ENCODE measurements at places on chromosomes 11 and 22.

DNA sequence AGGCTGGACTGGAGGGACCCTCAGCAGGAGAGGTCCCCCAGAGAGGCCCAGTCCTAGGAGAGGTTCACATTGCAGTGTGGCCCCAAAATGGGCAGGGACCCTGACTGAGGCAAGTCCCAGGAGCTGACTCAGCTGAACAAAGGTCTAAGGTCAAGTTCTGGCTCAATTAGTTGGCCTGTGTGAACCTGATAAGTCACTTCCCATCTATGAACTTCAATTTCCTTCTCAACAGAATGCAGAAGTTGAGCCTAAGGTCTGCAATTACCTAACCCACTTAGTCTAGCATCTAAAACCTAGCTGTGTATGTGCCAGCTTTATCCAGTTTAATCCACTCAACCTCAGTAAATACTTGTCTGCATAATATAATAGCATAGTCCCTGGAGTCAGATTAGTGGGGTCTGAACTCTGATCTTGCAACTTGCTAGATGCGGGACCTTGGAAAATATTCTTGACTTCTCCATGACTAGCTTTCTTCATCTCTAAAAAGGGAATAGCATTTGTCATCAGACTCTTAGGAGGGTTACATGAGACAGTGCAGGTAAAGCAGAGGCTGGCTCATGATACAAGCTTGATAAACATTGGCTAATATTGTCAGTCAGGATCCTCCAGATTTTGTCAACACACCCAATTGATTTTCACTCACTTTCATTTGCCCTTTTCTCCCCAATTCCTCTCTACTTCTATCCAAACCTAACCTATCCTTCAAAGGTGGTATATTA lies 465.5 kb downstream of the INSC start:
- DNase-seq, result no peak

DNA sequence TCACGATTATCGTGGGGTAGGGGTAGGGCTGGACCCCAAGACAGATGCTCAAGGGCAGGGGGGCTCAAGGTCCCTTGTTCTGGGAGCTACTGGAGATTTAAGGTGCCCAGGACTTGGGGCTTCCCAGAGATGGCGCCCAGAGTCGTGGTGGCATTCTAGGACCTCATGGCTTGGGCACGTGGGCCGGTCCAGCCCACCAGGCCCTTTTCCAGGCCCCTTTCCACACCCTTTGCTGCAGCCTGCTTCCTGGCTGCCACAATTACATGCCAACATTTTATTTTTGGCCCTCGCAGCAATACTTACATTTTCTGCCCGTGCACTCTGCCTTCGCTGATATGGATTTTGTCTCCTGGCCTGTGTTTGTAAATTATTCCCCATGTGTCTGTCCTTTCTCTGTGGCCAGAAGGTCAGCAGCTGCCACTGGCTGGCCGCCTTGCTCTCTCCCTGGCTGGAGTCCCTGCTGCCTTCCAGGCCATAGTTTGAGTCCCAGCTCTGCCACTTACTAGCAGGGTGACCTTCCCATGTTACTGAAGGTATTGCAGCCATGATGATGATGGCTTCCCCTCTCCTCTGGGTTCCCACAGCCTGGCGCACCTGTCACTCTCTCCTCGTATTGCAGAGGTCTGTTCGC lies 11.2 kb downstream of the MB start:
- DNase-seq, result no peak

DNA sequence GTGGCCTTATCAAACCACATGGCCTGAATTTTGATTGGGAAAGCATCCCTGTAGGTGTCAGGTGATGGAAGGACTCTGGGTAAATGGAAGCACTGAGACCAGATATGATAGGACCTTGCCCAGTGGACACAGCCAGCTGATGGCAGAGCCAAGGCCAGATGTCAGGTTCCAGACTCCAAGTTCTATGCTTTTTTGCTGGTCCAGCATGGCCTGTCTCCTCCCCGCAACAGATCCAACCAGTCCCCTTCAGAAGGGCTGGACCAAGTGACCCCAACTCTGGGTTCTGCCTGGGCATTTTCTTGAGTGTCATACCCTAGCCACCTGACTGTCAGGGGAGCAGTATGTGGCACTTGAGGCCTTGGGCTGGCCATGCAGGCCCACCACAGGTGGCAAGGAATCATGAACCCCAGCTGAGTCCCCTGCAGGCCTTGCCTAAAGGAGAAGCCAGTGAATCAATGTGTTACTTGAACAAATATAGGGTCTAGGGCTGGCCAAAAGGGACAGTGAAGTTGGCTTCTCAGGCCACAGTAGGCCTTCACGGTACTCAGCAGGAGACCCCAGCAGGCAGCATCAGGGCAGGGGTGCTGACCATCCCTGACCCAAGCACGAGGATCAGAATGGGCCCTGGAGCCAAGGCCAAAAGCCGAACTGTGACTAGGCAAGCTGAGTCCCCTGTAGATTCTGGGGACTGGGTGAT lies 27.1 kb downstream of the KCNQ1OT1 start:
- no peak for DNase-seq

- no peak for DNase-seq
Observed at GRCh38 chr11:86314636-86315035, 12.6 kb downstream of the HIKESHI start.

DNA sequence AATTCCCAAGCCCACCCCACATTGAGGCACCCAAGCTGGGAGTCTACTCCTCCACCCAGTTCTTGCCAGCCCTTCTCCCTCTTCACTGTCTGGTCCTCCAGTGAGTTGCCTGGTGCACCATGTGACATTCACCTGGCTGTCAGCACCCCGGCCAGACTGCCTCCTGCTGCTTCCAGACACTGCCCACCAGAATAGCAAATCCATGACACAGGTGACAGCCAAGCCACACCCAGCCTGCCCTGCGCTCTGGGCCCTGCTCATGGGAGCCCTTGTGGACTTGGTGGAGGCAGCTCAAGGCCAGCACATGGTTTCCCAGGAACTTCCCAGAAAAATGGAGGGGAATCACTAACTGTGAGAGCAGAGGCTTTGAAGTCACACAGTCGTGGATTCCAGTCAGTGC lies 96.3 kb upstream of the CSNK2A3 start:
- no peak for DNase-seq

DNA sequence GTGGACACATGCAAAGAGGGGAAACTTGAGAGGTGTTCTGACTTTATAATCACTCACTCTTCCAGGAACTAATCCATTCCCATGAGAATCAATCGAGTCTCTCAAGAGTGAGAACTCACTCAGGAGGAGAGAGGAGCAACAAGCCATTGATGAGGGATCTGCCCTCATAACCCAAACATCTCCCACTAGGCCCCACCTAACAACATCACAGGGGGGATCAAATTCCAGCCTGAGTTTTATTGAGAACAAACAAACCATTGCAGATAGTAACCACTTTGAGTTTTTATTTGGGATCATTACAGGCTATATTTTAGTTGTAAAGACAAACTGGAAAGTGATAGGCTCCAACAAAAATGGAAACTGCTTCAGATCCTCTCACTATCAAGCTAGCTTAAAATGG lies 328.8 kb upstream of the CTSC start:
- no peak for DNase-seq

GRCh38 chr11:8767466-8768142 lies 85.0 kb downstream of the RPL27A start:
- no peak for DNase-seq

DNA sequence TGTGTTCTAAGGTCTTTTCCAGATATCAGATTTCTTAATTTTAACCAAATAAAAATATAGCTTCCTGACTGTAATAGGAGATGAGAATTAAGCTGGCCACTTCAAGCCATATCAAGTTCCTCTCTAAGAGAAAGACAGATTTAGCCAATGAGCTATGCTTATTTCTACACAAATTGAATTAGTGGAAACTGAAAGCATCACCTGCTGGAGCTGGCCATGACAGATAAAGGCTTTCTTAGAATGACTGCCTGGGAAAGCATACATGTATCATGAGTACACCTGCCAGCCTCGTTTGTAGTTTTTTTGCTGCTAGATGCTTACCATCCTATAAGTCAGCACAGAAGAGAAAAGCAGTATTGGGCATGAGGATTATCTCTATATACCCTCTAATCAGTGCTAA lies 53.5 kb upstream of the DBX1 start:
- DNase-seq, result no peak

DNA sequence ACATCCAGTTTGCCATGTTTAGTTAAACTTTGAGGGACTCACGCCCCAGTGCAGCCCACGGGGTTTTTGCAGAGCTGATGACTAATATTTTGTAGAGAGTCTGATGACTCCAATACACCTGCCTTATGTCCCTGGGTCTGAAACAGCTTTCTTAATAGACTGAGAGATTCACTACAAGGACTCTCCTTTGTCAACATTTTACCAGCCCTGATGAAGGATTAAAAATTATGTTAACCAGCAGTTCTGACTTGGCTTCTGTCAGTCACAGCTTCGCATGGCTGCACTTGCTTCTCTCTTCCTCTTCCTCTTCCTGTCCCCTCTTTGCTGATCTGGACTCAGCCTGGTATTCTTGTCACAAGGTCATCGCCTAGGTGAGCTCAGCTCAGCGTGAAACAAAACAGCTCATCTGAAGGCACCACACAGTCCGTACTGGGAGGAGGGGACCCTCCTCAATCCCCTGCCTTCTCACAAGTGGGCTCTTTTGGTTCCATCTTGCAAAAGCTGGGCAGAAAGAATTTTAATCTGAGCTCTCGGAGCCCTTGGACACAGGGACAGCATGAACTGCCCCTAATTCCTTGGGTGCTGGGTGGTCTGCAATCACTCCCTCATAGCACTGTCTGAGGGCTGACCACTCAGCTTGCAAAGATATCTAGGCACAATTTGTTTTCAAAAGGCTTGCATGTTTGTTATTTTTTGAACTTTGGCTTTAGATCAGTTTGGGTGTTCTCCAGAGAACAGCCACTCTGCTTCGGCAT lies 38.1 kb upstream of the POU2AF1 start:
- DNase-seq, result peak; percentile 46

- no peak for DNase-seq
Observed at GRCh38 chr22:23124611-23125511, 16.9 kb downstream of the RSPH14 start.

DNA sequence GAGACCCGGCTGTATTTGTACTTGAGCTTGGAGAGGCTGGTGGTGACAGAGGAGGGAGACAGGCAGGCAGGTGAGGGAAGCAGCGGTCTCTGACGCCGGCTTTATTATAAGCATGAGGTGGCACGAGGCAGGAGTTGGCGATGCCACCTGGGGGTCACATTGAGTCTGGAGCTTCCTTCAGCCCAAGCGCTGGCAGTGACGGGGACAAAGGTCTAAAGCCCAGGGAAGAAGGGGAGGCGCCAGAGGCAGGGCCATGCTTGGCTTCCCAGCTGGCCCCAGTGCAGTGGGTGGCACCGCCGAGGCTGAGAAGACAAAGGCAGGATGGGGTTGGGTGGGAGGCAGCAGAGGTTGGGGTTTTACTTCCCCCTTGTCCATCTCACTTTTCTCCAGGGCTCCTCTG lies 4.5 kb downstream of the FXYD2 start:
- no peak for DNase-seq

DNA sequence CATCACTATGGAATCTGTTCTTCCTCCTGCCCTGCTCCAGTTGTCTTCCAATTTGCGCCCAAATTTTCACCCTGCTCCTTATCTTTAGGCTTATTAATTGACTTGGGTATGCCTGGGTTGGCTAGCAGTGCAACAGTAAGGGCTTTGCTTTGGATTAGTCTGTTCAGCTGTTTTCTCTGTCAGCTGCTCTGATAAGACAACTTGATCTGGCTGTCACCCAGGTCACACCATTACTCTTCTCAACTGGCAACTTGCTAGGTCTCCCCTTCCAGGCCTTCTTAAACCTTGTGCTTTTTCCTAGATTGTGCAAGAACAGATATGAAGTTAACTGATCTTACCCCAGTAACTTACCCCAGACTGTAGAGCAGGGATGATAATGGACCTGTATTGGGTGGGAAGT lies 357.8 kb upstream of the LARGE1 start:
- DNase-seq, result no peak
